ENCODE measurements at places on chromosomes 2 and 18.

DNA sequence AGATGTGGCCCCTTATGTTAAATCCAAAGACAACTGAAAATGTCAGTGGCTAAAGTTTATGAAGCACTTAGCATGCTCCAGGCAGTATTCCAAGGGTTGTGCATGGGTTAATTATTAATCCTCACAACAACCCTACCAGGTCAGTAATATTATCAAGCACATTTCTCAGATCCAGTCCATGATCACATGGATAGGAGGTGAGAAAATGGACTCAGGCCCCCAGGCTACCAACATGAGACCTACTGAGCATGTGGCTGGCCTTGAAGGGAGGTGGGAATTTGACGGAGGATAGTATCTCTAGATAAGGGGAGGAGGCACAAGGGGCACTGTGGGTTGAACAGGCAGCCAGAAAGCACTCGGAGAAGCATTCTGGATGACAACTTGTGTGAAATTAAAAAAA, 412.0 kb downstream of the MEIS1 start:
- DNase-seq = no peak

DNA sequence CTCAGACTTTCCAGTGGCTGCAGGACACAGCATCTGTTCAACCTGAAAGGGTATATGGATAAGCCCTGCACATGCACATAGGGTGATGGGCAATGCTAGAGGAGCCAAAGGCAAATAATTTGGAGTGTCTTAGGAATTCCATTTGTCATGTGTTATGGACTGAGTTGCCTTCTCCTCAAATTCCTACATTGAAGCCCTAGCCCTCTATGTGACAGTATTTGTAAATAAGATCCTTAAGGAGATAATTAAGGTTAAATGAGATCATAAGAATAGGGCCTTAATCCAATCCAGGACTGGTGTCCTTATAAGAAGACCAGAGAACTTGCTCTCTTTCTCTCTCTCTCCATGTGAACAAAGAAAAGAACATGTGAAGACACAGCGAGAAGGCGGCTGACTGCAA, 42.9 kb upstream of the CREG2 start:
- no peak for DNase-seq

DNA sequence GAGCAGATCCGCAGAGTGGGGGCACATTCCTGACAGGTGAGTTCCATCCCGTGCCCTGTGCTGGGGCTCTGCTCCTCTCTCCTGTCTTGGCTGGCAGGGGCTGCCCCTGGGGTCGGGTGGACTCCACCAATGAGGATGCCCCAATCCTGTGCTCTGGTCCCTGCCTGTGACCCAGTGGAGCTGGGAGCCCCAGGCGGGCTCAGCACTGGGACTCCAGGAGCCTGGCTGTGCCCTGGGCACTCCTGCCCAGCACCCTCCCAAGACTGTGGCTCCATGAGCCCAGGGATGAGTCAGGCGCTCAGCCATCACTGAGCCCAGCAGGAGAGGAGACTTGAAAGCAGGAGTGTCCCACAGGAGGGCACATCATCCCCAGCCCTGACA, 53.9 kb downstream of the MBP start:
- no peak for DNase-seq

- DNase-seq = no peak
Measured at GRCh38 chr2:54830546-54830945, 107.1 kb downstream of the EML6 start.

GRCh38 chr2:146003337-146003736, 1483.4 kb upstream of the ZEB2 start:
- DNase-seq = no peak

GRCh38 chr2:197675711-197676188, 363 bp upstream of the RFTN2 start:
- no peak for DNase-seq

- no peak for DNase-seq
Measured at GRCh38 chr2:174591740-174592139, 5.9 kb downstream of the WIPF1 start.

- DNase-seq = no peak
Measured at GRCh38 chr2:99865818-99866676, 276.3 kb downstream of the AFF3 start.

DNA sequence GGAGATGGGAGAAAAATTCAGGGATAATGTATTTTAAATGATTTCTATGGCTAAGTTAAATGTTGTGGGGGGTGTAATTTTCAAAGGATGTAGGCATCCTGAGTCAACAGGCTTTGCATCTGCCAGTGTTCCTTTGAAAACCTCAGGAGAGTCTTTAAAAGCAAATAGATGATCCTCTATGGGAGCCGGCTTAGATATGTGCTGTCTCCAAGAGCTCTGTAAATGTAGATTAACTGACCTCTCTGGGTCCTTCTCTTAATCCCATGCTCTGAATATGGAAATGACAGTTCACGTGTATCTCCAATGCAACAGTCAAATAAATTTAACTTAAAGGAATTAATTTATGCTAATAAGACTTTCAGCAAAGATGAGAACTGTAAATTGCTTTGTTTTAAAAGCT, 292.7 kb downstream of the ERBB4 start:
- no peak for DNase-seq

DNA sequence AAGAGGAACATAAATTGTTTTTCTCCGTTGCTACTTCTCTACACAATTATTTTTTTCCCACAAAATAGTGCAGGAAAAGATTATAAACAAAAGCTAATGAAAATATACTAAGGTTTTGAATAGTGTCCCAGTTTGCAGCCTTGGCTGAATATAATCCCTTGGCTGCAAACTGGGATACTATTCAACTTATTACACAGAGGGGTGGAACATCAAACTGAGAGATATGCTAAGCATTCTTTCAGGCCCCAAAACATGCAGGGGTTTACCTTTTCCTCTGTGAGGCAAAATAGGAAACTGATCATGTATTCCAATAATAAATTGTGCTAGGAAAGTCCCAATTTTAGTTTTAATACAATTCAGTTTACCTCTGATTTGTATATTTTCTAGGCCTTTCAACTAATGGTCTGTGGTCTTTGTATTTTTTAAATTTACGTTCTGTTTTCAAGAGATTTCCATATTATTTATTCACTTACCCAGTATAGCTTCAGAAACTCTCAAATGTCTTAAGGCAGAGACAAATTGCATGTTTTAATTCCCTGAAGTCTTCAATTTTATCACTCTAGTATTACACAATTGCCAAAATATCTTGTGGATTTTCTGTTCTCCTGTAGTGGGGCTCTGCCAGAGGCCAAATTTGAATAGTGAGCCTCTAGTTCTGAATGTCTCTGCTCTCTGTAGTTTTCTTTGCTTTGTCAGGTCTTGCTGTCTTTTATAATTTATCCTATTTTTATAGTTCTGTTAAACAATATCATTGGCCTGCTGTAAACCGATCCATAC, 63.9 kb downstream of the PPP1R1C start:
- no peak for DNase-seq

DNA sequence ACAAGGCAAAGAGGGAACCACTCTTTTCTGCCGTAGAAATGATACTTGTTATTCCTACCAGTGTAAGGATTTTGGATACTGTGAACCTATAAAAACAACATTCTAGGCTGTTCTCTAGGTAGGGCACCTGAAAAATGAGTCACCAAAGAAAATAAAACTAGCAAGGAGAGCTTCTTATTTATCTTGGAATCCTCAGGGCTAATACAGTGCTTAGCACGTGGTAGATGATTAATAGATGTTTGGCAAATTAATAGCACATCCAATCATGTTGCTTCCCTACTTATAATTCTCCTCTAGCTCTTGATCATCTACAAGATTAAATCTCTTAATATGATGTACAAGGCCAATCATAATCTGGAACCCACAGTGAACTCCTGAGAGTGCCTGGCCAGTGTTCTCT, 73.1 kb downstream of the AAK1 start:
- DNase-seq = no peak

DNA sequence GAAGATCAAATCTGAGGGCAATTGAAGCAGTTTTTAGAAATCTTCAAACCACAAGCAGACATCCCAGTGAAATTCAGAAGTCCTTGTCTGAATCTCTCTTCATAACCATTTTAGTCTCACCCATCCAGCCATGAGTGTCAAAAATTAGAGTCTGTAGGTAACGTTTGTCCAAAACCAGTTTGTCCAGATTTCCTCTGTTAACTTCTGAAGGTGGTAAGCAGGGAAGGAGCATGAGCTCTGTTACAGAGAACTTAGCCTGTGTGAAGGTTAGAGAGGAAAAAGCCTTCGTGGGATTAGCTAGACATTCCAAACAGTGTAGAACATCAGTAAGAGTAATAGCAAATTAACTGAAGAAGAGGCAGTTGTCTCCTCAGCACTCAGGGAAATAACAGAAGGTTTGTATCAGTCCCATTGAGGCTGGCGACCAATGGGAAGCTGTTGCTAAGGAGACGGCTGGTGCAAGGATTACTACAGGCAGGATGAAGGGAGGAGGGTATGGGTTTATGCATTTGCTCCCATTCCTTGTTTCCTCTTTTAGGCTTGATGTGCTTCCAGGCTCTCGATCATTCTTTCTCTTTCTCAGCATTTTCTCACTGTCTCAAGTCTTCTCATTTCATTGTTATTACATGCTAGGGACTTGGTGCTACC, 8.7 kb upstream of the GPR155 start:
- no peak for DNase-seq

- DNase-seq = no peak
Measured at GRCh38 chr2:27727257-27727656, 44.3 kb upstream of the MRPL33 start.

DNA sequence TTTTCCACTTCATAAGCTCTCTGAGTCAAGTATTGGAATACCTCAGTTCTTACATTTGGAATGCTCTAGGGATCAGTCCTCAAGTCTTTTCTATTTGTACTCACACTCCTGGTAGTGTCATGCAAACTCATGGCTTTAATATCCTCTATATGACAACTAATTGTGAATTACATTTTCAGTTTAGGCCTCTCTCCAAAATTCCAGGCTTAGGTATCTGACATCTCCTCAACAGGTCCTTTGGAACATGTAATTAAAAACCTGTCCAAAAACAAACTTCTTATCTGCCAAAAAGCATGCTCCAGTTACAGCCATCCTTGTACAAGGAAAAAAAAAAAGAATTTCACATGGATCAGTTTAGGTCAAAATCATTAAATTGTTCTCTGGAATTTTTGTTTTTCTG, 1336.2 kb upstream of the NRXN1 start:
- DNase-seq = no peak

DNA sequence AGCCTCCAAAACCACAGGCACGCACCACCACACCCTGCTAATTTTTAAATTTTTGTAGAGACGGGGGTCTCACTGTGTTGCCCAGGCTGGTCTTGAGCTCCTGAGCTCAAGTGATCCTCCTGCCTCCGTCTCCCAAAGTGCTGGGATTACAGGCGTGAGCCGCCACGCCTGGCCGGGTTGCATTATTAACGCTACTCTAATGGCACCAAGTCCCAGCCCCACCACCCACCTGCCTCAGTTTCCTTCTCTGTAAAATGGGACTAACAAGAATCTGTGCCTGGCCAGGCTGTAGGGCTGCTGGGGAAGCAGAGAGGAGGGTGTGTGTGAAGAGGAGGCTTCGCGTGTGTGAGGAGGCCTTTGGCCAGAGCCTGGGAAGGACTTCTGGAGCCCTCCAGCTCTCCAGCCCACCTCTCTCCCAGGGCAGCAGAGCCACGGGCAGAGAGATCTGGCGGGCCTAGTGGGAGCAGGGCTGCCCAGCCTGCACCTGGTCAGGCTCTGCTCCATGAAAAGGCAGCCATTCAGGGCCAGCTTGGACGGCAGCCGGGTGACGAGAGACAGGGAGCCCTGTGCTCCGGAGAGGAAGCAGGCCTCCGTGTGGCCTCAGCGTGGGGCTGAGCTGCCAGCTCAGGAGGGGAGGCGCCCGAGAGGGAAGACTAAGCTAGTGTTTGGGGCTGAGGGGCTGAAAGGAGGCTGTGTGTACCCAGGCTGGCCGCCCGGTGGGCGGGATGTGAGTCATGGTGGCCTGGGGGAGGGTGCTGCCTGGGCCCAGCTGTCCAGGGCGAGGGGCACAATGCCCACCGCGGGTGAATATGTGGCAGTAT, 7.4 kb upstream of the B3GNT7 start:
- no peak for DNase-seq

- DNase-seq = no peak
Measured at GRCh38 chr2:96107708-96108065, 8.7 kb downstream of the ADRA2B start.

- no peak for DNase-seq
Measured at GRCh38 chr2:112639936-112640335, 5.8 kb upstream of the SLC20A1 start.

- no peak for DNase-seq
Measured at GRCh38 chr2:27177441-27178351, 28.9 kb downstream of the TCF23 start.

- DNase-seq = no peak
Measured at GRCh38 chr18:12748671-12749070, 45.8 kb downstream of the PSMG2 start.

Data from stimulated activated CD8-positive, alpha-beta memory T cell treated with anti-CD3 and anti-CD28 coated beads, Interleukin-4, amount 100 ng/mL, for 1 hour (primary cell).